ENCODE measurements at places on chromosomes 2 and 18.

- no peak for DNase-seq
These were observed 2.6 kb downstream of the BAZ2B start for GRCh38 chr2:159613651-159614285.

DNA sequence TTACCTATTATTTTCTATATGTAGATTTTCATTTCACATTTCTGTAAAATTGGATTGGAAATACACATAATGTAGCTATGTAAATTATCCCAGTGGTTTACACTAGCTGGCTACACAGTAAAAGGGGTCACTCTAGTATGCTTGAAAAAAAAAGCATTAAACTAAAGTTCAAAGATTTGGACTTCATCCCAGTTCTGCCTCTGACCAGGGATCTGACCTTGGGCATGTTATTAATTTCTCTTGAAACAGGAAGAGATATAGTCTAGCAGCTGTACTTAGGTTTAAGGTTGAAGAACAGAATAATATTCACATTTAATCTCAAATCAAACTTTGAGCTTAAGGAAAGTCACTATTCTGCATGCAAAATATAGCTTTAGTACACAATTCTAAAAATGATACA lies 64.5 kb upstream of the RPE start:
- no peak for DNase-seq

GRCh38 chr2:65791404-65791975 lies 359.1 kb upstream of the SPRED2 start:
- no peak for DNase-seq

- no peak for DNase-seq
These were observed 9.1 kb upstream of the ATG16L1 start for GRCh38 chr2:233242231-233242927.

- DNase-seq, result no peak
These were observed 220.0 kb downstream of the LOXHD1 start for GRCh38 chr18:46437061-46437460.

- DNase-seq, result peak; percentile 12
These were observed 138.1 kb downstream of the INO80D start for GRCh38 chr2:205947621-205948495.
